ENCODE measurements at places on chromosomes 1 and 21. TPM values are rescaled to one million over a fixed set of nuclear protein-coding genes. Genes with fewer than 3 reads are reported as not detected.

DNA sequence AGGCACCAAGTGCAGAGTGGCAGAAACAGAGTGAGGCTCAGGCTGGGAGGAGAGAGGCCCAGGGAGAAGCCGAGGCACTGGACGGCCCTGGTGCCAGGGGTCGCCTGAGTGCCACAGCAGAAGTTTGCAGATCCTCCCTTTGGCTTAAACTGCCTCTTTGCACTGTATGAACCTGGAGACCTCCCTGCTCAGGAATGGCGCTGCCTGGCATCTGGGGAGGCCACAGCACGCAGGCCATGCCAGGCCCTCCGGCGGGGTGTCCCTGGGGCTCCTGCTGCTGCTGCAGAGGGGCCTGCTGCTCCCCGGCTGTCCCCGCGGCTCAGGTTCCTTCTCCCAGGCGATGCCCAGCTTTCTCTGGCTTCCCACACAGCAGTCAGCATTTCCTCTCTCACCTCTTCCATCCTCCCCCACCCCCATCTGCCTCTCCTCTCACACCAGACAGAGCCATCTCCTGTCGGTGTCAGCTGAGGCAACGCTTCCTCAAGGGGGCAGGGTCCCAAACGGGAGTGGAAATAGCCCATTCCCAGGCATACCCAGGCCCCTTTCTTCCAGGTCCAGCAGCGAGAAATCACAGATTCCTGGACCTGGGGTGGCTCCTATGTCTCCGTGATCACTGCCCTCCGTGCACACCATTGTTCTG, 35.2 kb downstream of the SYT6 start:
- no peak for DNase-seq

- no peak for DNase-seq
Observed at GRCh38 chr1:43935711-43936427, 2.3 kb downstream of the ARTN start.

GRCh38 chr1:246734866-246735265, 10.7 kb downstream of the SCCPDH start:
- no peak for DNase-seq

The TMEM79 gene
- total RNA-seq, result 9.1 TPM

The TMIGD3 gene
- 0.24 TPM for total RNA-seq

The FBXO42 gene
- total RNA-seq, result 13.6 TPM

- no peak for DNase-seq
Observed at GRCh38 chr1:170271430-170272161, 125.8 kb downstream of the NTMT2 start.

The SDHB gene
- total RNA-seq, result 163 TPM

DNA sequence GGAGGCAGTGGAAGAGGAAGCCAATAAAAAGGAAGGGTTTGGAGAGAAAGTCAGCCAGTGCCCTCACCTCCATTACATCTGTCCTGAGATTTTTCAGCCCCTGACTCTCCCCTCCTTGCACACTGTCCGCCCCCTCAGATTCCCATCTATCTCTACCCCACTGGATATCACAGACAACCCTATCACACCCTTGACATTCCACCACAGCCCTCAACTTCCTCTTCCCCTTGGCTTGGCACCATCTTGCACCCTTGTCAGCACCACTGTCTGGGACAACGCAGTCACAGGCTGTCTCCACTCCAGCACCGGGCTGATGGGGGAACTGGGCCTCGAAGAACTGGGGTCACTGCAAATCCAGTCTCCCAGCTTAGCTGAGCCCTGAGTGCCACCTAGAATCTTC, 14.2 kb upstream of the PLEKHA6 start:
- no peak for DNase-seq

DNA sequence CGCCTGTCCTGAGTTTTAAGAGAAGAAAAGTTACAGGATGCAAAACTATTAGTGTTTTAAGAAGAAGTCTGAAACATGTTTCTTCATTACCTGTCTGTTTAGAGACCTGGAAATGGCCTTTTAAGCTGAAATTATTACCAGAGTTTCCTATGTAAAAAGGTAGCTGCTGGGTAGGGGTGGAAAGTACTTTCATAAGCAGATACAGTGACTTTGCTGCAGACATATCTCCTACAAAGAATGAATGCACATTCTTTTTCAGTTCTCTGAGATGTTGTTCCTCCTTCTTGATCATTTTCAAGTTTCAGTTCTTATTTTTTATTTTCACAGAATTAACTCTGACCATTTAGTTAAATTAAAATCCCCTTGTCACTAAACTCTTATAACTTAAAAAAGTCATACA, 1329.6 kb downstream of the KCNT2 start:
- no peak for DNase-seq

DNA sequence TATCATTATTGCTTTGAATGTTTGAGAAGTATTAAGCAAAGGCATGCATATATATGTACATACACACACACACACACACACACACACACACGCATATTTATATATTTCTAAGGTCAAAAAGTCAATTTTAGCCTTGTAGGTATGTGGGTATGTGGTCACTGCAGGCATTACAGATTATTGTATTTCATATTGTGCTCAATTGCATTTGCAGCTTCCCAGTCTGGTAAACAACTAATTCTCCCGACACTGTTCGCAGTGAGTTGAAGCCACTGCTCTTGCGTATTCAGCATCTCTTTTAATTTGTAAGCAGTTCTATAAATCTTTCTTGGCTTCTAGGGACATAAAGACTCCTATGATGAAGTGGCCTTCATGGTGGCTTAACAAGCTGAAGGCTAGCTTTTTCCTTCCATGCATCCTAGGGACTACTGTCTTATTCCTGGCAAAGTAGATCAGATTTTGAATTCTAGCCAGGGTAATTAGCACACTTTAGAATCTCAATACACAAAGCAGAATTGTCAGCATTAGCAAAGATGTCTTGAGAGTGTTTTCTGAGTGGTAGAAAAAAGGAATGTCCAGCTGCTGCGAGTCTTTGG, 368.6 kb upstream of the NEGR1 start:
- DNase-seq, result no peak

- DNase-seq, result no peak
Observed at GRCh38 chr1:156581661-156582387, 2.3 kb downstream of the TTC24 start.

The RGS1 gene
- total RNA-seq, result 27.1 TPM

DNA sequence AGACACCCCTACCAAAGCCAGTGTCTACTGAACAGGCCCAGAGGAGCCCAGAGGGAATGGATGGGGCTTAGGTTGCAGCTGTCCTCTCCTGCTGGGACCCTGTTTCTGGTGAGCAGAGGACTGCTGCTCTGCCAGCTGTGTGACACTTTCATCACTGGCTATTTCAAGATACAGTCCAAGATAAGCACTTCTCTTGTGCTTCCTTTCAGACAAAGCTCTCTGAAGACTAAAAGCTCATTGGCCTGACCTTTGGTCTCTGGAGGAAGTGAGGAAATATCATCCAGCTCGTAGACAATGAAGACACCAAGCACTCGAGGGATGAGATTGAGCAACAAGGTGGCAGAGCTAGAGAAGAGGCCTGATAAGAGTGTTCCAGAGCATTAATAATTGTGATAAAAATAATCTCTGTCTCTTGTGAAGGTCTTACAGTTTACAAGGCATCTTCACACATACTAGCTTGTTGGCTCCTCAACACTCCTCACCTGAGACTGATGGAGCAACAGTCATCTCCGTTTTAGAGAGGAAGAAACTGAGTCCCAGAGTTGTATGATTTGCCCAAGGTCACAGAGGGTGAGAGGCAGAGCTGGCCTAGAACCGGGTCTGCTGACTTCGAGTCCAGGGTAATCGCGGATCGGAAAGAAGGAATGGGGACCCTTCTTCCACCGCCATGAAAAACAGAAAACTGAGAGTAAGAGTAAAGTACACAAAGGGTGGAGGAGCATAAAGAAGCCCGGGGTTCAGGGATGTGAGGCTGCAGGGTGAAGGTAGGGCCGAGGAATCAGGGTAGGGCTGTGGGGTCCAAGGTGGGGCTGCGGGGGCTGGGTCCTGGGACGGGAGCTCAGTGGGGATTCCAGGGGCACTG, 666 bp downstream of the PAFAH2 start:
- peak; percentile 16 for DNase-seq

- no peak for DNase-seq
Observed at GRCh38 chr1:224450561-224451350, 16.2 kb upstream of the WDR26 start.

The RIPK4 gene
- total RNA-seq, result 0.10 TPM

DNA sequence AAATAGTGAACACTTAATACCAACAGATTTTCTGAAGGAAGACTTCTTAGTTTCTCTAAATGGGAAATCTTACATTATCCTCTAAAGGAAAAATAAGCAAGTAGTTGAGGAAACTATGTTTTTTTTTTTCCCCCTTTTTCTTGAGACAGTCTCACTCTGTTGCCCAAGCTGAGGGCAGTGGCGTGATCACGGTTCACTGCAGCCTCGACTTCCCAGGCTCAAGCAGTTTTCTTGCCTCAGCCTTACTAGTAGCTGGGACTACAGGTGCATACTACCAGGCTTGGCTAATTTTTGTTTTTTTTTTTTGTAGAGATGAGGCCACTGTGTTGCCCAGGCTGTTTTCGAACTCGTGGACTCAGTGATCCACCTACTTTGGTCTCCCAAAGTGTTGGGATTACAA, 3.9 kb downstream of the MTR start:
- DNase-seq, result no peak

DNA sequence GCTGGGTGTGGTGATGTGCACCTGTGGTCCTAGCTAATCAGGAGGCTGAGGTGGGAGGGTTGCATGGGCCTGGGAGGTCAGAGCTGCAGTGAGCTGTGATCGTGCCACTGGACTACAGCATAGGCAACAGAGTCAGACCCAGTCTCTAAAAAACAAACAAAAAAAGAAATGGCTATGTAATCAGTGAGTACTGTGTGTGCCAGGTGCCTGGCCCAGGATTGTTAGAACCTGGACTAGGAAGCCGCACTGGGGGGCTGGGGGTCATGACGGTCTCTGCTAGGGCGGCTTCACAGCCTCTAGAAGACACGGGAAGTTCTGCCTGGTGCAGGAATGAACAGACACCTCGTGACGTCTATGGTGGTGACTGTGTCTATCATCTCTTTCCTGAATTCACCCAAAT, 8.5 kb downstream of the TMEM9 start:
- DNase-seq, result no peak

- DNase-seq, result no peak
Observed at GRCh38 chr1:29805122-29805895, 569.0 kb downstream of the PTPRU start.

DNA sequence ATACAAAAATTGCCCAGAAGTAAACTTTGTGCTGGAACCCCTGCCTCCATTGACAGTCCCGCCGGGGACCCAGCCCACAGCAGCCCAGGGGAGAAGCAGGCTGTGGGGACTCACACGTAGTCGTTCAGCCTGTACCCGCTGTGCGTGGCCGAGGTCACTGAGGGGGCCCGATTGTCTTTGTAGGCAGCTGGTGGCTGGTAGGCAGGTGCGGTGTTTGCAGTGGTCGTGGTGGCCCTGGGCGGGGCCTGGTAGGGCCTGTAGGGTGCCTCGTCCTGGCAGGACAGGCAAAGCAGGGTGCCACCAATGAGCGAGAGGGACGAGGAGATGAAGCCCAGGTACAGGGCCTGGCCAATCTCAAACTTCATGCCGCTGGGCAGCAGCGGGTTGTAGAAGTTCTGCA, 19.1 kb downstream of the CLDN14 start:
- no peak for DNase-seq

The NPL gene
- 7.8 TPM for total RNA-seq

- no peak for DNase-seq
Observed at GRCh38 chr1:110120960-110121561, 8.8 kb downstream of the UBL4B start.

The E2F2 gene
- total RNA-seq, result 22.1 TPM

GRCh38 chr1:151816548-151817352, 11.5 kb upstream of the LINGO4 start:
- DNase-seq, result no peak
